ENCODE measurements at places on chromosomes 1 and 21.
A peak's percentile ranks its signal among the peaks of the same experiment; 100 is the strongest.

DNA sequence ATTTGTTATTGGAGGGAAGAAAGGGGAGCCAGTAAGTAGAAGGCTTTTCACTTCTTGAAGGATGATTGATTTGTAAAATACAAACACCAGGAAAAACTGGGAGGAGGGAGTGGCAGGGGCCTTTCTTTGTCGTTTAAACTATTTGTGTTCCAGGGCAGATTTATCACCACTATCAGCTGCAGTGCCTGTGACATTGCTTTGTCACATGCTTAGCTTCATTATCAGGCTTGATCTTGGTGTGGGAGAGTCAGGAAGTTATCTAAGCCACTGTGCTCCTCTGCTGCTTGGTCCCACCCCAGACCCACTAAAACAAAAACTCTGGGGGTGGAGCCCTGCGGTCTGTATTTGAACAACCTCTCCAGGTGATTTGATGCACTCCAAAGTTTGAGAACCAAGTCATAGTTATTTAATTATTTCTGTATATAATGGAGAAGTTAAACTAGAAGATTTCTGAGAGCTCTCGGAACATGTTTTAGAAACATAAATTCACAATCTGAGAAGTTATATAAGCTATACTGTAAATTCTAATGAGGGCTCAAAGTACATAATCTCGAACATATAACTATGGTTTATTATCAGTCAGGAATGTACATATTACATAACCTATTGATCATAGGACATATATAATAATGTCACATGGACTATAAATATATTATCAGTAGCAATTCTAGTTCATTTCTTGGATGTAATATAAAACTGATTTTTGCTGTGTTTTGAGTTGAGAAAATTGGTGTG is 87.9 kb downstream of the CDC14A start:
- DNase-seq = peak; percentile 38

DNA sequence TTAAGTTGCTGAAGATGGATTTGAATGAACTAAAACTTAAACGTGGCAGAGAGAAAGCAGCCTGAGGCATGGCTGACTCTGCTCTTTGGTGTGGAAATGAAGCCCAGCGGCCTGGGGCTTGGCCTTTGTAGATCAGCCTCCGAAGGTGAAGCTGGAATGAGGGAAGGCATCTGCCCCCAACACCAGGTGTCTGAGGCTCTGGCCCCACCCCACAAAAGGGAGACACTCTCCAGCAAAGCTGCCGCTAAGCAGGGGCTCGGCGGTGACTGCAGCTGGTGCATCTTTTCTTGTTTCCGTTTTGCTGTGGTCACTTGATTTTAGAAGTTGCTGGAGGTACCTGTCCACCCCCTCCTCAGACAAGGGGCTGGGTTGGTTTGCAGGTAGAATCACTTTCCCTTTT is 38.2 kb upstream of the NID1 start:
- no peak for DNase-seq

- no peak for DNase-seq
These were observed 96.8 kb downstream of the LACTBL1 start for GRCh38 chr1:22875841-22876240.

GRCh38 chr1:159923203-159924024 is 1.9 kb downstream of the TAGLN2 start:
- peak; percentile 98 for DNase-seq

- no peak for DNase-seq
These were observed 79.3 kb downstream of the DENND1B start for GRCh38 chr1:197695961-197696360.

GRCh38 chr1:205800427-205800826 is 12.6 kb downstream of the SLC41A1 start:
- DNase-seq = no peak

All from A172 (cell line).